ENCODE measurements at places on chromosomes 7 and 10. TPM values are rescaled to one million over a fixed set of nuclear protein-coding genes. Genes with fewer than 3 reads are reported as not detected.

DNA sequence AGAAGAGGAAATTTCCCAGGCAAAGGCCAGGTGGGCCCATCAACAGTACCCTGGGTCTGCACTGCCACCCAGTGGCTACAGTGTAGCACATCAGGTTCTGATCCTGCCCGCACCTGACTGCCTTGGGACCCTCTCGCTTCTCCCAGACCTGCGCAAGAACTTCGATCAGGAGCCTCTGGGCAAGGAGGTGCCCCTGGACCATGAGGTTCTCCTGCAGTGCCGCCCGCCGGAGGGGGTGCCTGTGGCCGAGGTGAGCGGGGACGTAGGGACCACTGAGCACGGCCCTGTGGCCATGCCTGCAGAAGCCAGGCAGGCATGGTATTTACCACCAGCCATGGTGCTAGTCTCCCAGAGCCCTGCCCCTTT lies 33.9 kb upstream of the SLC29A3 start:
- no peak overlapping the region for H3K27ac ChIP-seq
- peak; percentile 70 for DNase-seq
- peaks cover 12% of the 10 kb centered on the region for H3K36me3 ChIP-seq
- H3K4me3 ChIP-seq = no peak overlapping the region
- H3K27me3 ChIP-seq = peaks cover 4% of the 10 kb centered on the region

DNA sequence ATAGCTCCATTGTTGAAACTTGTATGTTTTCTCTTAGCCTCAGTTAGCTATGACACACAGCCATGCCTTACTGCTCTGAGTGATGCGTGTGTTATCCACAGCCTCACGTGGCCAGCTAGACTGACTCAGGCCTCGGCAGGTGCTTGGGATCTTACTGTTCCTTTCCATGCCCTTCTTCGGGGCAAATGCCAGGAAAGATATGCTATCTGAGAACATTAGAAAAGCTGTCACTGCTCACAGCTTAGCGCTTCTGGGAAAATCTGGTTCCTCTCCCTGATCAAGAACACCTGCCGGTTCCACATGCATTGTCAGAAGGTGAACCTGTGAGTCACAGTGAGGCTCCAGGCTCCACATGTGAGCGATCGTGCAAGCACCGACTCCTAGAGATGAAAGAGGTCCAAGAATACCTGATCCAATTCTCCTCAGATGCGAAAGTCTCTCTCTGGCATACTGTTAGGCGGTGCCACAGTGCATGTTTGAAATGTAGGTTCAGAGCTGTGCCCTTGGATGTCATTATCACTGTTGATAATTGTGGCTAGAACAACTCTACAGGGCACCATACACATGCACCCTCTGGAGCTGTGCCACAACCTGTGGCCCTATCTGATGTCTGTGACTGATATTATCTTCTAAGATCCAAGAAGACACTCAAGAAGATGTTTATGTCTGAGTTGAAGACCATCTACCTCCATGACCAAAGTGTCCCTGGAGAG lies 247.8 kb upstream of the IGFBP3 start:
- no peak overlapping the region for H3K27ac ChIP-seq
- no peaks in the 10 kb centered on the region for H3K27me3 ChIP-seq
- H3K4me3 ChIP-seq = no peak overlapping the region
- H3K4me1 ChIP-seq = peaks cover 4% of the 10 kb centered on the region
- H3K36me3 ChIP-seq = no peaks in the 10 kb centered on the region

GRCh38 chr7:73726083-73726466 lies 6.6 kb upstream of the STX1A start:
- H3K27me3 ChIP-seq = peaks cover 3% of the 10 kb centered on the region
- no peak overlapping the region for H3K27ac ChIP-seq
- H3K36me3 ChIP-seq = no peaks in the 10 kb centered on the region
- no peak overlapping the region for H3K4me3 ChIP-seq
- DNase-seq = no peak

- no peaks in the 10 kb centered on the region for H3K27me3 ChIP-seq
- no peak overlapping the region for H3K4me3 ChIP-seq
- H3K4me1 ChIP-seq = peaks cover 41% of the 10 kb centered on the region
Measured at GRCh38 chr10:70758757-70759514, 26.2 kb downstream of the TBATA start.

- no peaks in the 10 kb centered on the region for H3K4me1 ChIP-seq
- H3K27me3 ChIP-seq = no peaks in the 10 kb centered on the region
- peaks cover 2% of the 10 kb centered on the region for H3K36me3 ChIP-seq
- no peak for DNase-seq
- H3K4me3 ChIP-seq = no peak overlapping the region
Measured at GRCh38 chr7:94642838-94643653, 12.9 kb downstream of the SGCE start.

Gene PSTK
- total RNA-seq = 4.0 TPM

GRCh38 chr7:469563-469961 lies 50.1 kb downstream of the PDGFA start:
- no peak for DNase-seq
- no peak overlapping the region for H3K4me3 ChIP-seq

- peak overlapping the region; percentile 51 for H3K27ac ChIP-seq
- DNase-seq = peak; percentile 69
- no peaks in the 10 kb centered on the region for H3K27me3 ChIP-seq
- peaks cover 19% of the 10 kb centered on the region for H3K36me3 ChIP-seq
Measured at GRCh38 chr7:137978464-137979237, 23.2 kb downstream of the CREB3L2 start.

GRCh38 chr7:80686576-80686975 lies 48.1 kb downstream of the CD36 start:
- H3K27ac ChIP-seq = no peak overlapping the region
- H3K27me3 ChIP-seq = no peaks in the 10 kb centered on the region
- DNase-seq = no peak

DNA sequence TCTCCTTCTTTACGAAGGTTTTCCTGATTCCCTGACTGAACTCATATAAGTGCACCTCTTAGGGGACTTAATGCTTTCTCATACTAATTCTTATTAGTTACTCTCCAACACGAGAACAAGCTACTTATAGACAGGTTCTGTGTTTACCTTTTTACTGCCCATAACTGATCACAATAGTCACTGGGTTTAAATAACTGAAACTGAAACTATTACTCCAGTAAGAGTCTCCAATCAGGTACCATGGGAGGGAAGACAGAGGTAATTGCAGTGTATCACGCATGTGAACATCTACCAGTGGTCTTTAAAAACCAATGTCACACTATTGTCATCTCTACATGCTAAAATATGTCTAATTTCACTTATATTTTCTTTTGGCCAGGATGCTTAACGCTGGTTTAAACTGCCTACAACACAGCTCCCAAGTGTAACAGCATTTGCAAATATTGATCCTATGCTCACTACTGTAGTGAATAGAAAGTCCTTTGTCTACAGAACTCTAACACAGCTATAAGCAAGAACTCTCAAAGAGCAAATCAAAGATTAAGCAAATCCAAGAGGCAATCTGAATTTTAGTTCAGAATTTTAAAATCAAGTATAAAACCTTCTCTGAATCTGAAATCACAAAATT lies 3.6 kb downstream of the GDI2 start:
- H3K36me3 ChIP-seq = peaks cover 6% of the 10 kb centered on the region
- peaks cover 8% of the 10 kb centered on the region for H3K4me1 ChIP-seq
- H3K27me3 ChIP-seq = no peaks in the 10 kb centered on the region
- H3K27ac ChIP-seq = no peak overlapping the region
- no peak overlapping the region for H3K4me3 ChIP-seq

GRCh38 chr10:71288461-71288860 lies 30.6 kb upstream of the SLC29A3 start:
- H3K4me3 ChIP-seq = no peak overlapping the region
- peaks cover 24% of the 10 kb centered on the region for H3K4me1 ChIP-seq
- peaks cover 2% of the 10 kb centered on the region for H3K27me3 ChIP-seq

- DNase-seq = no peak
- no peaks in the 10 kb centered on the region for H3K27me3 ChIP-seq
- H3K27ac ChIP-seq = no peak overlapping the region
Measured at GRCh38 chr7:89966067-89966664, 188.1 kb upstream of the STEAP1 start.

- H3K36me3 ChIP-seq = no peaks in the 10 kb centered on the region
- DNase-seq = peak; percentile 31
- no peaks in the 10 kb centered on the region for H3K4me1 ChIP-seq
- no peaks in the 10 kb centered on the region for H3K27me3 ChIP-seq
- H3K27ac ChIP-seq = no peak overlapping the region
- no peak overlapping the region for H3K4me3 ChIP-seq
Measured at GRCh38 chr7:81298951-81299666, 380.3 kb upstream of the SEMA3C start.

GRCh38 chr10:1524540-1524939 lies 212.8 kb downstream of the ADARB2 start:
- peaks cover 4% of the 10 kb centered on the region for H3K27me3 ChIP-seq
- no peak overlapping the region for H3K4me3 ChIP-seq
- no peaks in the 10 kb centered on the region for H3K36me3 ChIP-seq
- H3K4me1 ChIP-seq = no peaks in the 10 kb centered on the region

GRCh38 chr10:128298587-128298986 lies 172.4 kb upstream of the MKI67 start:
- no peak overlapping the region for H3K4me3 ChIP-seq
- H3K36me3 ChIP-seq = no peaks in the 10 kb centered on the region
- H3K4me1 ChIP-seq = peaks cover 48% of the 10 kb centered on the region
- peak overlapping the region; percentile 90 for H3K27ac ChIP-seq

Gene SORBS1
- 50.4 TPM for total RNA-seq

- peaks cover 2% of the 10 kb centered on the region for H3K4me1 ChIP-seq
- H3K27ac ChIP-seq = no peak overlapping the region
- H3K4me3 ChIP-seq = no peak overlapping the region
- H3K27me3 ChIP-seq = no peaks in the 10 kb centered on the region
- no peaks in the 10 kb centered on the region for H3K36me3 ChIP-seq
Measured at GRCh38 chr7:29344334-29344978, 149.9 kb downstream of the CHN2 start.

- no peaks in the 10 kb centered on the region for H3K36me3 ChIP-seq
- H3K4me3 ChIP-seq = no peak overlapping the region
- no peak for DNase-seq
- no peaks in the 10 kb centered on the region for H3K4me1 ChIP-seq
Measured at GRCh38 chr7:34772296-34772938, 114.4 kb downstream of the NPSR1 start.

- no peak overlapping the region for H3K4me3 ChIP-seq
- H3K4me1 ChIP-seq = no peaks in the 10 kb centered on the region
Measured at GRCh38 chr10:132057191-132057681, 8.5 kb upstream of the JAKMIP3 start.

- peak; percentile 80 for DNase-seq
- H3K27me3 ChIP-seq = no peaks in the 10 kb centered on the region
- H3K4me1 ChIP-seq = no peaks in the 10 kb centered on the region
- no peak overlapping the region for H3K27ac ChIP-seq
- H3K36me3 ChIP-seq = no peaks in the 10 kb centered on the region
Measured at GRCh38 chr10:30553626-30554439, 75.7 kb downstream of the LYZL2 start.

DNA sequence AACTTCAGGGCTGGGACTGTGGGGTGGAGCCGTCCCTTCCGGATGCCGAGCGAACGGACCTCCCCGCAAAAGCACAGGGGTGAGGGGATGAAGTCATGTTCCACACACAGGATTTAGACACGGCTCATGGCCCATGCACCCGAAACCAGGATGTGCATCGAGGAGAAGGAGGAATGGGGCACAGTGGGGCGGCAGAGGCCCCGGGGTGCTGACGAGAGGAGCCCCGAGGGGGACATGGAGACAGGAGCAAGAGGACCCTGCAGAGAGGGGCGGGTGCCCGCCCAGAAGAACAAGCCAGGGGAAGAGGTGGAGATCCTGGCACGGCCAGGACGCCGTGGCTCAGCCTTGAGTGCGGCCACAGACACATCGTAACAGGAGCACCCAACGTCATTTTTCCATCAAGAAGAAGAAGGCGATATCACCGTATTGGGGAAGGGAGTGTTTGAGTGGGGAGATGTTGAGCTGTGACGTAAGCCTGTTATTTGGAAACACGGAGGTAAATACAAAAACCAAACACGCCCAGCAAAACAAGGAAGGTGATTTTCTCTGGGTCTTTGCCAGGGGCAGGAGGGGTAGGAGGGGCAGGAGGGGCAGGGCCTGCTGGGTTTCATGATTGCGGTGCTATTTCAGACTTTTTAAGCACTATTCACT lies 25.3 kb upstream of the FOXL3 start:
- no peak overlapping the region for H3K4me3 ChIP-seq
- peaks cover 4% of the 10 kb centered on the region for H3K4me1 ChIP-seq
- no peak overlapping the region for H3K27ac ChIP-seq
- H3K27me3 ChIP-seq = no peaks in the 10 kb centered on the region

DNA sequence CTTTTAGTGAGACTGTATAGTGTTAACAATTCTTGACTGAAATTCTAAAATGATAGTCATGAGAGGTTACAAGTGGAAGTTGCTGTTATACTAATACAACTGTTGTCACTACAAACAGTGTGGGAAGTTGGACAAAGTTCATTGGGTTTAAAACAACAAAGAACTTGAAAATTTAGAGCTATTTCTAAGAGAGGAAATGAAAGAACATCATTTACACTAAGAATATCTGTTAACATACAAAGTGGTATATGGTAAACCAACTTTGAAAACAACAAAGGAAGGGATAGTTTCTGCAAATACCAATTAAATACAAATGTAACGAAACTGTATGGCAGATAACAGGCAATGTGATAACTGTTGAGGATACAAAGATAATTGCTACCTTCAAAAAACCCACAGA lies 11.6 kb downstream of the MTPN start:
- DNase-seq = no peak
- no peak overlapping the region for H3K27ac ChIP-seq

DNA sequence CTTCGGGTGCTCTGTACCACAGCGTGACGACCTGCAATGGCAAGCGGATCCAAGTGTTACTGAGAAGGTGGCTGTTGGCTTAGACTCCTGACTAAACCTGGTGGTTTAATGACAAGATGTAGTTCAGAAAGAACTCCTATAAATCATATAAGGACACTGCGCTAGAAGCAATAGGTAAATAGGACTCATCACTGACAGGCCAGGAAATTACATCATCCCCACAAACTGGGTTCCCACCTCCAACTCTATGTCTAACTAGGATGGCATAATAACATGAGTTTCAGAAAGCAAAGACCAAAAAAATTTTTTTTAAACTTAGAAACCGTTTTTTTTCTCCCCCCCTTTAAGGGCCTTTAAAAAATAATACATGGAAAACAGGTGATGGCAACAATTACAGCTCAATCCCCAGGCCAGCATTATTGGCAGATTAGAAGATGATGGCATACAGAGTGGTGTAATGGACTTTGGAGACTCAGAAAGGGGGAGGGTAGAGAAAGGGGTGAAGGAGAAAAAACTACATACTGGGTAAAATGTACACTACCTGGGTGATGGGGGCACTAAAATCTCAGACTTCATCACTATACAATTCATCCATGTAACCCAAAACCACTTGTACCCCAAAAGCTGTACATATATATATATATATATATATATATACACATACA lies 81.4 kb upstream of the FAM133B start:
- H3K36me3 ChIP-seq = peaks cover 21% of the 10 kb centered on the region
- H3K4me1 ChIP-seq = no peaks in the 10 kb centered on the region
- H3K4me3 ChIP-seq = no peak overlapping the region
- H3K27ac ChIP-seq = no peak overlapping the region
- DNase-seq = no peak
